ENCODE measurements at places on chromosomes 3 and 15.

- DNase-seq = no peak
These were observed 218.4 kb downstream of the SOX2 start for GRCh38 chr3:181930105-181930504.

GRCh38 chr3:144369129-144369879, 397.7 kb downstream of the DIPK2A start:
- no peak for DNase-seq

DNA sequence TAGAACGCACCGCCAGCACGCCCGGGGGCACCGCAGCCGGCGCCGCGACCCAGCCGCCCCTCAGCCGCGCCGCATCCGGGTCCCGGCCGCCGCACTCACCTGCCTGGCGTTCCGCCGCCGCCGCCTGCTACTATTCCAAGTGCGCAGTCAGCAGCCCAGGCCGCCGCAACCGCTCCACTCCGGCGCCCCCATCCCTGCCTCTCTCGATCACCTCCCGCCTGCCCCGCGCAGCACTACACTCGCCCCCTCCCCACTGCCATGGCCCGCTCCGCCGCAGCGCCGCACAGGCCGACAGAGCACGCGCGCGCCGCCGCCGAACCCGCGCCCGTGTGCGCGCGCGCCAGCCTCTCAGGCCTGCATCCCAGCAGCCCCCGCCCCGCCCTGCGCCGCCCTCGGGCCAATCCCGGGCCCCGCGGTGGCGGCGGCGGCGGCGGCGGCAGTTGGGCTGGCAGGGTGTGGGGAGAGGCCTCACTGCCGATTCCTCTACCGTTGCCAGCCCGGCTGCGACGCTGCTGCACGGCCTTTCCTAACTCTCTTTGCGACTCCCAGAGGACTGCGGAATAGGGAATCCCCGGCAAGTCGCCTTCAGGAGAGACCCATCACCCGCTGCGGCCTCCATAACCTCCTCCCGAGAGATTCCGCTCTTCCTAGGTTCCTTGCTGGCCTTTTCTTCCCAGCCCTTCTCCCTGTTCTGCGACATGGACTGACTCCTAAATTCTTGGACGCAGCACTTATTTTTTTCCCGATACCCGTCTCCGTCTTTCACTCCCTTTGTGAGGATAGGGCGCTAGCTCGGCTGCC, at the start of gene PIK3CB:
TSS of gene PIK3CB (minus strand) at position 333 of the 801 bp plus-strand sequence. CDS start 75,585 bp downstream, outside the sequence.
- DNase-seq = peak; percentile 74

DNA sequence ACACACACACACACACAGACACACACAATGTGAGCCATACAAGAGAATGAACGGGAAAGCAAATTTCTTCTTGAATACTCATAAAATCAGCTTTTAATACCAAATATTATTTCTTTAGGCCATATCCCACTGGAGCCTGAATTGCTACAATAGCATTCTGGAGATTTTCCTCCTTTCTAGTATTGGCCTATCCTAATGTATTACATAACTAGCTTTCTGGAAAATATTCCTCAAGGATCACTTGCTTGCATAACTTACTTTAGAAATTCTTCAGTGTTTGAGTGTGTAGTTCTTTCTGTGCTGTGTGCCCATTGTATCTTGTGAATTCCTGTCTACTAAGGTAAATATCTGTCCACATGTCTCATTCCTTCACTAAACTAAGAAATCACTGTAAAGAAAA, 351.0 kb upstream of the MCTP2 start:
- DNase-seq = no peak

- DNase-seq = no peak
These were observed 48.2 kb upstream of the MUC4 start for GRCh38 chr3:195859846-195860411.
